ENCODE measurements at places on chromosomes 12 and 14. TPM values are rescaled to one million over a fixed set of nuclear protein-coding genes. Genes with fewer than 3 reads are reported as not detected.

Gene ALX1
- 2.0 TPM for total RNA-seq

Gene LALBA
- total RNA-seq, result not detected

Gene KRT82
- not detected for total RNA-seq

Gene CNTN1
- not detected for total RNA-seq

- no peak for DNase-seq
Measured at GRCh38 chr14:92985521-92985920, 62.6 kb downstream of the CHGA start.

- no peak for DNase-seq
Measured at GRCh38 chr14:100849115-100849781, 23.3 kb downstream of the MEG3 start.

DNA sequence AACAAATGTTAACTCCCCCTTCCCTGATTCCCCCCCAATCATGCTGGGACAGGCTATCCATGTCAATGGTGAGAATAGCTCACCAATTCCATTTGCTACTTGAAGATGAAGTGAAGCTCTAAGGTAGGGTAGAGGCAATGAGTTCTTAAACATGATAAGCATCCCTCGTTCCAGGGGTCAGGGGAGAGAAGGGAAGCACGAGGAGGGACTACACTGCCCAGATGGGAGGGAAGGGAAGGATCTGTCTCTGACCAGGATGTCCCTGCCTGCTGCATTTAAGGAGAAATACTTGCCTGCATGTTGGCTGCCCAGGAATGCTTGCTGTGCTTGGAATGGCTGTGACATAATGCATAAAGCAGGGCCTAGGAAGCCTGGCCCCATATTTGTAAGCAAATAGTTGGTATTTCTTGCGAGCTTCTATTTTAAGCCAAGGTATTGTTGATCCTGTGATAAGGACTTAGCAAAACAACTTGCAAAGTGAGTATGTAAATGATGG lies 155.1 kb downstream of the CEP83 start:
- DNase-seq, result no peak
